CD4-positive, alpha-beta T cell treated with Interleukin-17A for 1 hour (primary cell): ENCODE measurements at places on chromosomes 2 and 18.

DNA sequence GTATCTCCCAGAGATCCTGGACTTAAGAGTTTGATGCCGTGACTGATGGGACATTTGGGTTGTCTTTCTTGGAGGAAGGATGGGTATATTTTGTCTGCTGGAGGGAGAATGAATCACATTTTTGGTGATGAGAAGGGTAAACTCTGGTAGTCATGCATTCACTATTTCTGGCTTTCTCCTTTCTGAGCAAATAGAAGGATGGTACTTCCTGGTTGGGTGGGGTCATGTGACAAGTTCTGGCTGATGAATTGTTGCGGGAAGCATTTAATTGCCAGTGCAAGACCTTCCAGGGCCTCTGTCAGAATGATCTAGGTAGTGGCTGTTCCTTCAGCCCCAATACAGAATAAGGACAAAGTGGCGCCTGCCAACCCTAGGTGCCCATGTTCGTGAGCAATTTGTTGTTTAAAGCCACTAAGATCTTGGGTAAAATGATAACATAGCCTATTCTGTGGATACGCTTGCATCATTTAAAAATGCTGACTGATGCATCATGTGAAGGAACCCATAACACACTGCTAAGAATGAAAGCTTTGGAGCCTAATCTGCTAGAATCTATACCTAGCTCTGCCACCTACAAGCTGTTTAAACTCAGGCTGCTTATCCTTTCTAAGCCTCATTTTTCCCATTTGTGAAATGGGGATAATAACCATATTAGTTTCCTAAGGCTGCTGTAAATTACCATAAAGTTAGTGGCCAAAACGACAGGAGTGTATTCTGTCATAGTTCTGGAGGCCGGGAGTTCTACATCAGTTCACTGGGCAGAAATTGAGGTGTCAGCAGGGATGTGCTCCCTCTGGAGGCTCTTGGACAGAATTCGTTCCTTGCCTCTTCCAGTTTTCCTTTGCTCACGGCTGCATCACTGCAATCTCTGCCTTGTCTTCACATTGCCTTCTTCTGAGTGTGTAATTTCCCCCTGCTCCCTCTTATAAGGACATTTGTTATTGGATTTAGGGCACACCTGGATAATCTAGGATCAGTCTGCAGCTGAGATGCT, 281.3 kb downstream of the AGPS start:
- DNase-seq, result no peak

- DNase-seq, result no peak
Observed at GRCh38 chr18:11871501-11871900, 20.3 kb downstream of the CHMP1B start.

GRCh38 chr2:60976256-60976850, 41.2 kb upstream of the PEX13 start:
- DNase-seq, result no peak

DNA sequence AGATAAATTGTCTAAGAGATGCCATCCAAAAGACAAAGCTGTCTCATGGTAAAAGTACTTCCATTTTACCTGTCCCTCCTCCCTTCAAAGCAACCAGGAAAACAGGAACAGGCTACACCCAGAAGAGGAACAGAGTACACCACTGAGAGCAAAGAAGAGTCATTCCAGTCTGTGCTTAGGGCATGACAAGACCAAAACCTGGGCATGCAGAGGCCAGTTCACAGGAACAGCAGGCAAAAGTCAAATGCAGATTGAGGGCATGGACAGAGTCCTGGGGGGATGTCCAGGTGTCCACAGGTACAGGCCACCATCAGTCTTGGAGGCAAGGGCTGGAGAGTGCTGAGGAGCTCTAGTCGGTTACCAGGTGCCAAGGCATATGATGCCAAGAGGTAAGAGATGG, 23.7 kb downstream of the PLEK start:
- no peak for DNase-seq

- DNase-seq, result no peak
Observed at GRCh38 chr2:109646961-109647360, 32.8 kb downstream of the SOWAHC start.

- DNase-seq, result no peak
Observed at GRCh38 chr18:58178511-58178910, 134.5 kb downstream of the NEDD4L start.

DNA sequence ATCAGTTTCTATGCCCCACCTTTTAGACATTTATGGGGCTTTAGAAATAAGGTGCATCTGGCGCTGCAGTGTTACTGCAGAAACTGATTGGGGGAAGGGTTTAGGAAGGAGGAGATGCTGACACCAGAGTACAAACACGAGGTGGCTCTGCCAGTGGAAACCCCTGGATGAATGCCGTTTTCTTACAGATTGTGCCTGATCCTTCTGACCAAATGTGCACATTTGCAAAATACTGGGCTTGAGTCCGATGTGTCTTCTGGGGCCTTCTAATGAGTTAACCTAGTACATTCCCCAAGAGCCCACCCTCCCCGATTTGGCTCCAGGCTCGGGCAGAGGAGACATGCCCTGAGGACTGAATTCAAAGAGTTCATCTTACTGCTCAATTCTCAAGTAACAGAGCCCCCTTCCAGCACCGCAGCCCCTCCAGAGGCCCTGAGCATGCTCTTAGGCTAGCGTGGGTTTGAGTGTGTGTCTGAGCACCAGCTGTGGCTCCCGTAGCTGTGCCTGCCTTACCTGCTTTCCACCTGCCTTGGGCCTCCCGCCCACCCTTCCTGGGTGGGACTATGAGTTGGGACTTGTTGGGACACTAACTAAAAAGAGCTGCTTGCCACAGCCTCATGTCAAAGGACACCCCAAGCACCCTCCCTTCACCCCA, 116.7 kb upstream of the COPS8 start:
- no peak for DNase-seq

DNA sequence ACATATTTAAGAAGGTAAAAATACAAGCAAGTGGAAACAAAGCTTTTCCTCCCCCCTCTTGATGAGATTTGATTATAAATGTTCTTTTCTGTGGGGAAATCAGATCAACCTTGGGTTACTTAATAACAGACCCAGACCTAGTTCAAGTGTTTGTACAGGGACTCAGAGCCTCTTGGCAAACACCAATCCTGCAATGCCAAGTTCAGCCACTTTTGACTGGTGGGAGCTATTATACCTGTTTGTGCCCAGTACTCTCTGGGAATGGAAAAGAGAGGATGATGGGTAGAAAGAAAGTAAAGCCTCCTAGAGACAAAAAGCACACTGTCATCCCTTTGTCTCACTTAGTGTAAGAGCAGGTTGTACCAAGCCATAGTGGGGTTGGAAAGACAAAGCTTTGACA, 63.8 kb upstream of the EPHA4 start:
- no peak for DNase-seq

DNA sequence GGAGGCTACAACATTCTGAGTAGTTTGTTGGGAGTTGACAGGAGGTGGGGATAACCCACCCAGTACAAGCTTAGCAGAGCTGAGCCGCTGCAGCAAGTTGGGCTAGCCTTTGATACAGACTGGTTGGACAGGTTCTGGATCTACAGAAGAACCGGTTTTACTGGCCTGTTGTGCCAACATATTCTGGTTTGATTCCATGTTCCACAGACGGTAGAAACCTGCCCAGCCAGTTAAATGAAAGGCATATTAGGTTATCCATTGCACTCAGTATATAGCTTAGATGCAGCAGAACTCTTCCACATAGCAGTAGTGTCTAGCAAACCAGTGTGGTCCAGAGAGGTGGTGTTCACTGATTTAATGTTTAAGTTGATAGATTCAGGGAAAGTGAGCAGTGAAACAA, 19.3 kb upstream of the RBBP8 start:
- DNase-seq, result no peak

GRCh38 chr2:149824136-149824535, 236.6 kb upstream of the MMADHC start:
- no peak for DNase-seq

- no peak for DNase-seq
Observed at GRCh38 chr18:21196426-21196825, 45.6 kb upstream of the GREB1L start.

DNA sequence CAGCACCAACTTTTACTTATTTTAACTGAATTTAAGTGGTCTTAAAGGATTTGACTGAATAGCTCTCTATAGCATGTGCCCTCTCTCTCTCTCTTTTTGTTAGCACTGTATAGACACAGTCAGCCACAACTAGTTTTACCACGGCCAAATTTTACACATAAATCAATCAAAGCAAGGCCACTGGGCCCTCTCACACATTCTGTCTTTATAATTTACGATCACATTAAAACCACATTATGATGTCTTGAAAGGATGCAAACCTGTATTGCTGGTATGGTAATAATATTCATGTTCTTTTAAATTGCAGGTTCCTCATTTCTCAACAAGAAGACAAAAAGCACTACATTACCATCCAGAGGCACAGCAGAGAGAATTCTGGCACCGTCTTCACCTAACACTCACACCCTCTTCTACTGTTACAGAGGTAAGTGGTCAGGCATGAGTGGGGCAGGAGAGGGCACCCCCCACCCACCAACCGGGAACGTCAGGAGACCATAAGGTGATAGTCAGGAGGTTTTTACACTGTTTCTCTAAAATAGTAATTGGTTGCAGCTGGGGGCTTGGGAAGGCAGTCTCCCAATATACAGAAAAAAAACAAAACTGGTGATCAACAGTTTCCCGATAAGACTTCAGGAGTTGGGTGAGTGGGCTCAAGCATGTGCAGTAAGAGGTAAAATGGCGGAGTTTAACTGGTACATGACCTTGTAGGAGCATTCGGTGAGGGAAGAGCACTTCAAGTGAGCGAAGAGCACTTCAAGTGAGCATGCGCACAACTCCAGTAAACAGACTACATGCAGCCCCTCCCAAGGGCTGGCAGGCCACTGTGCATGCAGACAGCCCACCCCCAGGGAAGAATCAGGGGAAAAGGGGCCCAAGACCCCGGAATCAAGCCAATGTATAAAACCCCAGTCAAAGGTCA, 296.7 kb downstream of the PIEZO2 start:
- no peak for DNase-seq

- no peak for DNase-seq
Observed at GRCh38 chr2:16655905-16656642, 9.6 kb downstream of the CYRIA start.

- peak; percentile 26 for DNase-seq
Observed at GRCh38 chr2:48600204-48600813, 17.3 kb upstream of the GTF2A1L start.

GRCh38 chr2:108588070-108588668, 53.9 kb downstream of the LIMS1 start:
- no peak for DNase-seq

GRCh38 chr18:40233931-40234616, 1721.0 kb upstream of the PIK3C3 start:
- DNase-seq, result no peak

GRCh38 chr18:44869533-44869932, 188.8 kb downstream of the SETBP1 start:
- no peak for DNase-seq

- no peak for DNase-seq
Observed at GRCh38 chr18:66616523-66616983, 12.7 kb upstream of the CDH19 start.

- no peak for DNase-seq
Observed at GRCh38 chr2:96423291-96423690, 81.9 kb downstream of the NEURL3 start.

DNA sequence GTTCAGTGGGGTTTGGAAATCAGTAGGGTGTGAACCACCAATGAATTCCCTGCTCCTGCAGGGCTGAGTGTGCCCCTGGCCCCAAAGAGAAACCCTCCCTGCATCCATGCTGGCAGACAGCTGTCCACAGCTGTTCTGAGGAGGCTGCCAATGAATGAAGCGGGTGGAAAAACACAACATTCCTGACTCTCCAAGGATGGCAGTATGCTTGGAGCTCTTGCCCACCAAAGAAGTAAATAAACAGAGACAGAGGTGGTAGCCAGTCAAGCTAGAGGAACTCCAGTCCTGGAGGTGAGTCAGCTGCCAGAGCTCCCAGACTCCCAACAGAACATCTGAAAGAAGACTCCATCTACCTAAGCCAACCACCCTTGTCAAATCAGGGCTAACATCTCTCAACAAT, 6.2 kb downstream of the ZBTB7C start:
- no peak for DNase-seq

DNA sequence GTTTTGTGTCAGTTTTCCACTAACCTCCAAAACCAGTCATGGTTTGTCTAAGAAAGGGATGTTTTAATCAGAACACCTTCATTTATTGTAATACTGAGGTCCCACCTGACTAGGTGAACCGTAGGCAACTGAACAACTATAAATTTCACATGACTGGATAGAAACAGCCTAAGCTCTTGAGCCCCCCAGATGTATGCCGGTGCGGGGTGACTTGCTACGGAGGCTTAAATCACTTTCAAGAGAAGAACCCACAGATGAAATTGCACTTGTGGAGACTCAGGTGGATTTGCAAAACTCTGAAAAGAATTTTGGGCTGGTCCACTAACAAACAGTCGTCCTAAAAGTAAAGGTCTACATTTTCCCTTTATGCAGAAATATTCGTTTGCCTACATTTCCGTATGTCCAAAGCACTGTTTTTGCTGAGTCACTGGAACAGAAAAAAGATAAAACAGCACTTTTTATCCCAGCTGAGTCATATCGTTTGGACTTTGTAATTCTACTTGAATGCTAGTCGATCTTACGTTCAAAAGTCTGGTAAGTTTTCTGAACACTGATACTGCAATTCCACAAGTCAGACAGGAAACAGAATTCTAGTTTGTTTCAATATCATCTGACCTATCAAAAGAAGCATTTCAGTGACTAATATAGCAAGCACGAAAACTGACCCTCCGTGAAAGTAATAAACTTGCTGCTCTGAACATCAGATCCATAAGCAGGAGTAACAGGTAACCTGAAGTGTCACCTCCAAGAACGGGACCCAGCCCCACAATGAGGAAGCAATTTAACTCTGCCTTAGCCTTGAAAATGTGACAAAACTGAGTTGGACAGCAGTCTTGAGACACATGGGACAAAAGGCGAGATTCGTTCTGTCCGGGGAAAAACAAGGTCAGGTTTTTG, 18.1 kb downstream of the ZNF516 start:
- DNase-seq, result no peak

DNA sequence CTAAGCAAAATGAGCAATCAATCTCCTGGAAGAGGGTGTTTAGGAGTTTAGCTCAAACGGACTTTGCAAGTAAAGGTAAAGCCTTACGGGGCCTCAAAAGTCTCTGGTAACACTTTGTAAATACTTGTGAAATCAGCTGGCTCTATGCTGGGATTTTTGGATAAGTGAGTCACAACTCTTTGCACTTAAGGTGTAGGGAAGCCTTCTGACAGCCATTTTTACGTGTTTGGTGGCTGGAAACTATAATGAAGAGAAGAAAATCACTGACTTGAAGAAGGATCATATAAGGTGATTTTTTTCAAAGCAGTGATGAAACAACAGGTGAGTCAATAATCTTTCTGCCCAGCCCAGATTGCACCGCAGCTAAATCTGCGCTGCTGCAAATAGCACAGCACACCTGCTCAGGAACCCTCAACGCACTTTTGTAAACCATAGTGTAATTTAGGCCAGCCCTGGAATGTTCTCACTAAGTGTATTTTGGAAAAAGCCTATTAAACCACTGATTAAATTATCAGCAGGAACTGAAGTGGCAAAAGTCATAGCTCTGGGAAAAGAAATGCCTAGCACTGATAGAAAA, 218.8 kb downstream of the AGPS start:
- no peak for DNase-seq

GRCh38 chr2:203361495-203361894, 33.3 kb downstream of the ABI2 start:
- no peak for DNase-seq
